ENCODE measurements at places on chromosomes 2 and 18. TPM values are rescaled to one million over a fixed set of nuclear protein-coding genes. Genes with fewer than 3 reads are reported as not detected.
A peak's percentile ranks its signal among the peaks of the same experiment; 100 is the strongest.

DNA sequence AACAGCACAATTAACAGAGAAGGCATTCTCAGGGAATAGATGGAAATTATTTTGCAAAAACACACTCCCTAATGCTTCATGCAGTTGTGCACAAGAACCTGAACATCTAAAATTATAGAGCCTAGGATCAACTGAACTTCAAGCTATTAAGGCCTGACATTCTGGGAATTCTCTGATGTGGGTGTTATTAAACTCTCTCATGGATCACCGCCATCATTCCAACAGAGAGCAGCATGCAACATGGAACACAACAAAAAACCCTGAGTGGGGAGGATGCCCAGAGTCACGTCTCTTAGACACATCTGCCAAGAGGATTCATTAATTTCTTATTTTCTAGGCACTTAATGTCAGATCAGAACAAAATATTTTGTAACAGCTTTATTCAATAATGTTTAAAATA, 543.8 kb downstream of the ERBB4 start:
- no peaks in the 10 kb centered on the region for H3K36me3 ChIP-seq
- no peak overlapping the region for H3K27ac ChIP-seq
- DNase-seq, result no peak
- no peaks in the 10 kb centered on the region for H3K4me1 ChIP-seq

DNA sequence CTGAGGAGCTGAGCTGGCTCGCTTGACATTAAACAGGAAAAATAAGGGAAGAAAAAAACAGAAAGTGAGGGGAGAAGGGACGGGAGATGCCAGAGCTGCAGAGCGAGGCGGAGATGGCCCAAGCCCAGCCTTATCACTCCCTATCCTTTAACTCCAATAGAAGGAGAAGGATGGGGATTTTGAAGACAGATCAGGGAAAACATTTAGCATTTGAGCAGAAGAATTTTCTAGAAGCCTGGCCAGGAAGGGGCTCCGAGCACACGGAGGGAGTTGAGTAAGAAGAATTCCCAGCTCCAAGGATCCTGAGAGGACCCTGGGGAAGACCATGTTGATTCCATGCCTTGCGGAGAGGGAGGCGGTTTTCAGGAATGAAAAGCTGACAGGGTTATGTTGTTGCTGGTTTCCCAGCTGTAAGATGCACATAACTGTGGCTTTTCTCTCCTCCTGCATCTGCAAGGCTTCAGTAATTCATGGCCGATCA, 35.6 kb downstream of the TWIST2 start:
- no peak overlapping the region for H3K27ac ChIP-seq
- no peak for DNase-seq
- no peak overlapping the region for H3K4me3 ChIP-seq
- no peaks in the 10 kb centered on the region for H3K36me3 ChIP-seq
- H3K4me1 ChIP-seq, result no peaks in the 10 kb centered on the region

TEKT4 gene
- total RNA-seq, result not detected

DNA sequence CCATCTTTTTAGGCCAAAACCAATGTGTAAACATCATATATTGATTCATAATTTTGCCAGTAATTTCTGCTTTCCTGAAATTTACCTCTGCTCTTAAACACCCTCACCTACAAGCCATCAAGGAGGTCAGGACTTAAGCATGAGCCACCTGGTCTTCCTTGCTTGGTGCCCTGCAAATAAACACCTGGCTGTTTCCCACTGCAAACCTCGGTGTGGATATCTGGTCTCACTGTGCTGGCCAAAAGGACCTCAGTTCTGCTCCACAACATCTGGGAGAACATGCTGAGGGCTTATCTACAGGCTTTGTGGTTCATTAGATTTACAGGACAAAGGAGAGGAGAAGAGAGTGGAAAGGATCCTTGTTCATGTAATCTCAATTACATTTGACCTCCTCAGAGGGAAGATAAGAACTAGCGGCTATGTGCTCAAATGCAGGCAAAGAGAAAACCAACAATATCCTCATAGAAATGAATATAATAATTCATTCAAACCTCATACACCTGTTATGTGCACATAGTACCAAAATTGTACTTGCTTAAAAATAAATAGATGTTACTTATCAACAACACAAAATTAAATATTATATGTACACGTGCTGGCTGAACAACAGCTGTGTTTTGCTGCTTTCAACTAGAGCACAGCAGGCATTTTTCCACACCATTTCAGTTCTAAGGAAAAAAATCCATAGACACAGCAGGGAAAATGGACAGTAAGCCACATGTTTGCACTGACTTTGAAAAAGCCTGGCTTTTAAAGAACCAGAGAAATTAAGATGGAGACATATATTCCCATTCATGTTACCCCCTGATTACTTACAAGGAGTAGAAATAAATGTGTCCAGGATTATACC, 465.1 kb downstream of the LPIN1 start:
- H3K27ac ChIP-seq, result no peak overlapping the region
- no peak overlapping the region for H3K4me3 ChIP-seq
- H3K27me3 ChIP-seq, result peaks cover 2% of the 10 kb centered on the region

POTEI gene
- total RNA-seq, result not detected

- DNase-seq, result no peak
- H3K4me1 ChIP-seq, result peaks cover 3% of the 10 kb centered on the region
- no peaks in the 10 kb centered on the region for H3K27me3 ChIP-seq
Observed at GRCh38 chr2:208006337-208006736, 19.0 kb downstream of the PLEKHM3 start.

DNA sequence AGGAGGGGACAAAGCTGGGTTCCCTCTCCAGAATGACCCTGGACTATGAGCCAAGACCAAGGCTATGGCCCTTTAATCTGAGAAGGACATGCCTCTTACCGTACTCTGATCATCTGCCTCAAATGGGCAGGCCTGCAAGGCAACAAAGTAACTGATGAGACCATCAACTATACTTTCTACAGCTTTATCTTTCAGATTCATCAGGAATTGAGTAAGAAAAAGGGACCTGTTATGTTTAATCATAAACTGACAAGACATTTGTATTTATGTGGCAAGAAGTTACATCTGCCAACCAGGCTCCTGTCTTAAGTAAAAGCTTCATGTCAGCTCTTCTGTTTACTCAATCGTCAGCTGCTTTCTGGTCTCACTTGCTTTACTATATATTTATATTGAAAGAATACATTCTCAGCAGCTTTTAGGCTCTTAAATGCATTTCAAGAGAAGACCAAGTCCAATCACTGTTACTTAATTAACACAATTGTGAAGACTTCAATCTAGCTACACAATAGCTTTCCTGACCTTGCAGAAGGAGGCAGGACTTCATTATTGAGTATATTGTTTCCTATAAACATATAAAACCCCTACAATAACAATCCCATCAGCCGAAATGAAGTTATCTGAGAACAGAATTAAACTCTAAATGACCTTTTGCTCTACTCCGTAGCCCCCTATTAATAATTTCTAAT, 163.8 kb downstream of the ETAA1 start:
- no peak for DNase-seq
- no peaks in the 10 kb centered on the region for H3K36me3 ChIP-seq
- no peak overlapping the region for H3K4me3 ChIP-seq

CFAP53 gene
- 0.68 TPM for total RNA-seq

MGAT4A gene
- total RNA-seq, result 152 TPM

DNA sequence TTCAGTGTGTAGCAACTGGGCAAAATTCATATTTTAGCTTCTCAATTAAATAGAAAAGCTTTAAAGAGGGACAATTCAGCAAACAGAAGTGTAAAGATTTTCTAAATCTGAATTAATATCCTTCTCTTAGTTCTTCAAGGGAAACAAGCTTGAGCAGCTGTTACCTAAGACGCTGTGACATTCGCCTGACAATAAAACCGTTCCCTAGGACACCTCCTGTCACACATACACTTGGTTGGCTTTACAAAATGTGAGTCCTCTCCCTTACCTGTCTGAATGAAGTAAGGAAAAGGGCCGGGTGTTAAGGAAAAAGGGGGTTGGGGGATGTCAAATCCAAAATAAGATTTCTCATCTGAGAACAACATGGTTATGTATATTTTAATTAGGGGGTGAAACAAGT, 2.1 kb downstream of the SERTAD2 start:
- DNase-seq, result no peak
- H3K27me3 ChIP-seq, result no peaks in the 10 kb centered on the region
- peak overlapping the region; percentile 90 for H3K4me3 ChIP-seq
- H3K4me1 ChIP-seq, result peaks cover 62% of the 10 kb centered on the region

DNA sequence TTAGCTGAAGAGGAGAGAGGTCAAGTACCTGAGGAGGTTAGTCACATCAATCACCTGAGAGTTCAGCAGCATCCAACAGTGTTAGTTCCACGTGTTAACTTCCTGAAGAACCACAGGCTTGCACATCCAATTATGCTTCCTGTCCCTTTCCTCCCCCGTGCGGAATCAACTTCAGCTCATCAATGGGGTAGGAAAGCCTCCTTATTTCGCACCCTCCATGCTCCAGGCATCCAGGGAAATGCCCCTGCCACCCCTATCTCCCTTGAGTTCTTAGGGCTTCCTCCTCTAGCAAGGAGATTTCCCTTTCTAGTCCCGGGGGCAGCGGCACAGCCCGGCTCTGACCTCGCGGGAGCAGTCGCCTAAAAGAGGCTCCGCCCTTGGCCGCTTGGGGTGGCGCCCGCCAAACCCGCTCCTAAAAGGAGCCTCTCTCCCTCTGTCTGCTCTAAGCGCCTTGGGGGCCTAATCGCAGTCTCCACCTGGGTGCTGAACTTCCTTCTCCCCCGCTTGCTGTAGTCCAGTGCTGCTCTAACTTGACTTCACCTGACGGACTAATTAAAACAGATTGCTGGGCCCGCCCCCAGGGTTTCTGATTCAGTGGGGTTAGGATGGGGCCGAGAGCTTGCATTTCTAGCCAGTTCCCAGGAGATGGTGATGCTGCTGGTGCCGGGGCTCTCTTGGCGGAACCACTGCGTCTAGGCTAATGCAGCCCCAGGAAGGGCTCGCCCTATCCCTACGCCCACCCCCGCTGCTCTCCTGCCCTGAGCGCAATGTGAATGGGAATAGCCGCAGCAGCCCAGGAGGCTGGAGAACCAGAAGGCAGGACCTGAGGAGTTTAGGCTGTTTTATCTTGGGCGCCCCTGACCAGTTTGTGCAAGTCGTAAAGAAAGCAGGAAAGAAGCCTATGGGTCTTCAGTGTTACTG, 3.4 kb upstream of the TET3 start:
- H3K36me3 ChIP-seq, result peaks cover 7% of the 10 kb centered on the region
- peak overlapping the region; percentile 35 for H3K27ac ChIP-seq
- H3K27me3 ChIP-seq, result no peaks in the 10 kb centered on the region
- H3K4me1 ChIP-seq, result peaks cover 58% of the 10 kb centered on the region
- H3K4me3 ChIP-seq, result peak overlapping the region; percentile 76
- DNase-seq, result peak; percentile 61

SMYD5 gene
- total RNA-seq, result 26.9 TPM

- H3K27me3 ChIP-seq, result no peaks in the 10 kb centered on the region
- H3K36me3 ChIP-seq, result peaks cover 28% of the 10 kb centered on the region
- DNase-seq, result no peak
- no peaks in the 10 kb centered on the region for H3K4me1 ChIP-seq
- H3K4me3 ChIP-seq, result no peak overlapping the region
Observed at GRCh38 chr18:35683021-35683420, 101.5 kb downstream of the GALNT1 start.

DNA sequence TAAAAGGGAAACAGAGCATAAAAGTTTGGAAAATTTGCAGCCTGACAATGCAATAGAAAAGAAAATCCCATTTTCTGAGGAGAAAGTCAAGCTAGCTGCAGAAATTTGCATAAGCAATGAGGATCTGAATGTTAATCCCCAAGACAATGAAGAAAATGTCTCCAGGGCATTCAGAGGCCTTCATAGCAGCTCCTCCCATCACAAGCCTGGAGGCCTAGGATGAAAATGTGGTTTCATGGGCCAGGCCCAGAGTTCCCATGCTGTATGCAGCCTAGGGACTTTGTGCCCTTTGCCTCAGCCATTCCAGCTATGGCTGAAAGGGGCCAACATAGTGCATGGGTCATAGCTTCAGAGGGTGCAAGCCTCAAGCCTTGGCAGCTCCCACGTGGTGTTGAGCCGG, 10.3 kb upstream of the SCN1A start:
- H3K27ac ChIP-seq, result no peak overlapping the region
- H3K27me3 ChIP-seq, result peaks cover 3% of the 10 kb centered on the region
- H3K4me1 ChIP-seq, result no peaks in the 10 kb centered on the region
- DNase-seq, result no peak
- no peaks in the 10 kb centered on the region for H3K36me3 ChIP-seq

DNA sequence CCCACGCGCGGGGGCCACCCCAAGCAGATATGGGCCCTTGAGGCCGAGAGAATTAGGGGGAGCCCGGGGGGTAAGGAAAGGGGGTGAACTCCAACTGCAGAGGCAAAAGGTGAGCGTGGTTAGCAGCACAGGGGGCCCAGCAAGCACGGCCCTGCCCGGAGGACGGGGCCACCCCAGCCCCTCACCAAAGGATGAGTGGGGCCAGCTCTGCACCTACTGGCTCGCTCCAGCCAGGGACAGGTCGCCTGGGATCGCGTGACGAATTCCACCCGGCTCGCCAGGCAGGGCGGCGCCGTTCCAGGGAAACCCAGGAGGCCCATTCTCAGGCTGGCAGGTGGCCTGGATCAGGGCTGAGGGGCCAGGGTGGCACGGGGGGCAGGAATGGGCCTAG, 38.6 kb downstream of the BIN1 start:
- H3K27me3 ChIP-seq, result no peaks in the 10 kb centered on the region
- H3K36me3 ChIP-seq, result peaks cover 13% of the 10 kb centered on the region
- H3K27ac ChIP-seq, result peak overlapping the region; percentile 52
- peaks cover 14% of the 10 kb centered on the region for H3K4me1 ChIP-seq
- H3K4me3 ChIP-seq, result no peak overlapping the region

TRIB2 gene
- total RNA-seq, result 48.7 TPM

CERKL gene
- total RNA-seq, result not detected

GRCh38 chr18:63017076-63017475, 301.7 kb downstream of the PHLPP1 start:
- H3K36me3 ChIP-seq, result peaks cover 4% of the 10 kb centered on the region
- H3K4me1 ChIP-seq, result peaks cover 2% of the 10 kb centered on the region
- peaks cover 39% of the 10 kb centered on the region for H3K27me3 ChIP-seq
- no peak for DNase-seq
- H3K27ac ChIP-seq, result no peak overlapping the region

ZNF396 gene
- total RNA-seq, result 1.9 TPM

- no peak for DNase-seq
- peaks cover 5% of the 10 kb centered on the region for H3K36me3 ChIP-seq
- H3K4me3 ChIP-seq, result no peak overlapping the region
Observed at GRCh38 chr2:160264308-160264707, 64.2 kb upstream of the ITGB6 start.

GRCh38 chr2:172839446-172839845, 103.8 kb downstream of the RAPGEF4 start:
- H3K4me3 ChIP-seq, result no peak overlapping the region
- H3K27me3 ChIP-seq, result no peaks in the 10 kb centered on the region
- no peaks in the 10 kb centered on the region for H3K36me3 ChIP-seq
- H3K4me1 ChIP-seq, result peaks cover 6% of the 10 kb centered on the region
- H3K27ac ChIP-seq, result no peak overlapping the region

- peaks cover 6% of the 10 kb centered on the region for H3K27me3 ChIP-seq
- H3K4me1 ChIP-seq, result no peaks in the 10 kb centered on the region
- H3K27ac ChIP-seq, result no peak overlapping the region
- no peak overlapping the region for H3K4me3 ChIP-seq
- DNase-seq, result no peak
Observed at GRCh38 chr2:9232886-9233285, 26.3 kb downstream of the ASAP2 start.
